ENCODE measurements at places on chromosomes 2 and 18.

DNA sequence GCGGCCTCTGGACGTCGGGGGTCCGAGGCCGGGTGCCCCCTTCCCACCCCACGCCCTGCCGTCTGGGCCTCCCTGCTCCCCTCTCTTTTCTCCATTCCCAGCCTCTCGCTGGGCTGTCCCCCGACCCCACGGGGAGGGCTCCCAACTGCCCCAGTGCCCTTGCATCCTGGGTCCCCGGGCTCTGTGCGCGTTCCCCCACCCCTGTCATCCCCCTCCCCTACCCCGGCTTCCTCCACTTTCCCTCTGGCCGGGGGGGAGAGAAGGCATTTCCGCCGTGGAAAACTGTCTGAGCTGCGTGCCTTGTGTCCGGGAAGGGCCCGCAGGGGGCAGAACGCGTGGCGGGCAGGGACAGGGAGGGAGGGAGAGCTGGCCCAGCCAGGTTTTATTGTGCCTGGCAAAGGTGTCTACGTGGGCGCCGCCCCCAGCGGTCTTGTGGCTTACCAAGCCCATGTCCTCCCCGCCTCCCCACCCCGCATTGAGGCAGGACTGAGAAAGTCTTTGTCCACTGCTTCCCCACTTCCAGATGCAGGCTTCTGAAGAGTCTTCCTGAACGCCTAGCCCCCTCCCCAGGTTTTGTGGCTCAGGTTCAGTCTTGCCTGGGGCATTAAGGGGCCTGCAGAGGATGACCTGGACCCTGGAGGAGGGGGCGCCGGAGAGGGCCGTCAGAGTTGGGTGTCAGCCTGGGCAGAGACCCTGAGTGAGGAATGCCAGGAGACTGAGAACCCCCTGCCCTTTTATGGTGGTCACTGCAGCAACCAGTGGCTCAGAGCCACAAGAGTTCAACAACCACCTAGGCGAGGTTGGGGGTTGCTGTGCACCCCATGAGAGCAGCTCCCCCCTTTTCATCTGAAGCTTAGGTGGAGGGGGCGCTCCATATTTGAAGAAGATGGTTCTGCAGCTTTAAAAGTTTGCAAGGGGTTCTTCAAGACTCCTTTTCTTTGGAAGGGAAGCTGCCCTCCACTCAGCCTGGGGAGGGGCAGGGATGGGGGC, 1.3 kb downstream of the ITM2C start:
- H3K36me3 ChIP-seq = no peaks in the 10 kb centered on the region
- H3K27me3 ChIP-seq = peaks cover 17% of the 10 kb centered on the region
- peak overlapping the region; percentile 58 for H3K4me3 ChIP-seq
- DNase-seq = peak; percentile 33
- H3K4me1 ChIP-seq = peaks cover 27% of the 10 kb centered on the region

GRCh38 chr2:216607277-216607560, 26.0 kb upstream of the IGFBP2 start:
- H3K4me1 ChIP-seq = peaks cover 15% of the 10 kb centered on the region
- no peak overlapping the region for H3K27ac ChIP-seq
- DNase-seq = no peak

- no peaks in the 10 kb centered on the region for H3K4me1 ChIP-seq
- no peak overlapping the region for H3K4me3 ChIP-seq
- H3K36me3 ChIP-seq = no peaks in the 10 kb centered on the region
- no peak overlapping the region for H3K27ac ChIP-seq
- no peak for DNase-seq
Observed at GRCh38 chr2:197777823-197778407, 7.2 kb downstream of the BOLL start.

DNA sequence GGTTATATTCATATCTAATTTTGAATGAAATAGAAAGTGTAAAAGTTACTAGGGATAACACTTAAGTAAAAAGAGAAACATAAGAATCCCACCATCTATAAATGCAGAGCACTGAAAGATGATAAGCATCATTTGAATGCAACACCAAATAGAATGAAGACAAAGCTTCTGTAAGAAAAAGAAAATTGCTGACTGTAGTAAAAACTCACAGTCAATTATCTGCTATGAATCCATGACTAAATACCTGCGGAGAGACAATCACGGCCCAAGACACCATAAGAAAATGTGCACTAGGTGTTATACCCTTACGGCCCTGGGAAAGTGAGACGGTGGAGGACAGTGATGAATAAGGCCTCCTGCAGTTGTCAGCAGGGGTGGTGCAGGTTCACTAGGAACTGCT, 45.4 kb upstream of the OSR1 start:
- no peak overlapping the region for H3K27ac ChIP-seq
- H3K36me3 ChIP-seq = no peaks in the 10 kb centered on the region
- H3K4me3 ChIP-seq = no peak overlapping the region
- no peaks in the 10 kb centered on the region for H3K4me1 ChIP-seq
- no peaks in the 10 kb centered on the region for H3K27me3 ChIP-seq
